Activated naive CD8-positive, alpha-beta T cell treated with anti-CD3 and anti-CD28 coated beads for 36 hours (primary cell): ENCODE measurements at places on chromosomes 7 and 10. TPM values are rescaled to one million over a fixed set of nuclear protein-coding genes. Genes with fewer than 3 reads are reported as not detected.

REEP3 gene
- total RNA-seq, result 17.4 TPM

DPYSL4 gene
- 19.9 TPM for total RNA-seq

DNA sequence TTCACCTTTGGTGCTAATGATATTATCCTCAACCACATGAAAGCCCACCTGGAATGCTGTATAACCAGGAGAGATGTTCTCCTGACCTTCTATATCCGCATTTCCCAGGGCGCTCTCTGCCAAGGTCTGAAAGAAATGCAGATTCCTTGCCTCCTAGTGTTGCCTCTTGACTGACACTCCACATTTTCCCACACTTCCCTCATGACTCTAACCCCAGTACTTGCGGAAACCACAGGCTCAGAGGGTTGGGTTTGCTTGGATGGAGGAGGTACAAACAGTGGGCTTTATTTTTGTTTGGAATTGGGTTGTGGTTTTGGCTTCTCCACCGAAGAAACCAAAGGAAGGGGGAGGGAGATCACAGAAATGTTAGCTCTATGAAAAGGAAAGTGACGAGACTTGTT, 222.9 kb upstream of the CELF2 start:
- H3K4me3 ChIP-seq, result no peak overlapping the region
- H3K27me3 ChIP-seq, result peaks cover 18% of the 10 kb centered on the region
- no peaks in the 10 kb centered on the region for H3K36me3 ChIP-seq
- no peak for DNase-seq

- H3K4me3 ChIP-seq, result peak overlapping the region; percentile 70
- no peaks in the 10 kb centered on the region for H3K27me3 ChIP-seq
- peaks cover 67% of the 10 kb centered on the region for H3K36me3 ChIP-seq
- peaks cover 89% of the 10 kb centered on the region for H3K4me1 ChIP-seq
- DNase-seq, result no peak
- H3K27ac ChIP-seq, result peak overlapping the region; percentile 98
These were observed 145.2 kb downstream of the ARID5B start for GRCh38 chr10:62046522-62047227.

- H3K36me3 ChIP-seq, result no peaks in the 10 kb centered on the region
- DNase-seq, result no peak
- no peak overlapping the region for H3K4me3 ChIP-seq
These were observed 50.5 kb upstream of the BMPER start for GRCh38 chr7:33854801-33855350.
